ENCODE measurements at places on chromosomes 13 and 19.

- DNase-seq, result no peak
Measured at GRCh38 chr19:30888937-30889336, 460.3 kb downstream of the TSHZ3 start.

- no peak for DNase-seq
Measured at GRCh38 chr13:111508164-111508870, 187.9 kb downstream of the TEX29 start.

DNA sequence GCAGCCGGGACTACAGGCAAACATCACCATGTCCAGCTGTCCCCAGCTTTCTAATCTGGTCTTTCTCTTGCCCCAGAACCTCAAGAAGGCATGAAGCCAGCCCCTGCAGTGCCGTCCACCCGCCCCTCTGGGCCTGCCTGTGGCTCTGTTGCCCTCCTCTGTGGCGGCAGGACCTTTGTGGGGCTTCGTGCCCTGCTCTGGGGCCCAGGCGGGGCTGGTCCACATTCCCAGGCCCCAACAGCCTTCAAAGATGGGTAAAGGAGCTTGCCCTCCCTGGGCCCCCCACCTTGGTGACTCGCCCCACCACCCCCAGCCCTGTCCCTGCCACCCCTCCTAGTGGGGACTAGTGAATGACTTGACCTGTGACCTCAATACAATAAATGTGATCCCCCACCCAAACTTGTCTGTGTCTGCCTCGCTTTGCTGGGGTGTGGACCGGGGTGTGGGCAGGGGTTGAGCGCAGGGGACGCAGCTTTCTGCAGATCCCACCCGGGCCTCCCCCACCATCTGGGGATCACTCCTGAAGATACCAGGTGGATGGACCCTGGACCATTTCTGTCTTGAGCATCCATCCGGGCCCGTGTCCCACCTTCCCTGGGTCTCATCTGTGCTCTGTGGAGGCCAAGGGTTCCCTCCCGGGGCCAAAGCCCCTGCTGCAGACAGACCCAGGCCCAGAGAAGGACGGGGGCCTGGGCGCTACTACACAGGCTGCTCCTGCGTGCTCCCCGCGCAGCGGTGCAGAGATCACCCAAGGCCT is 15.3 kb downstream of the PRKCSH start:
- no peak for DNase-seq

- no peak for DNase-seq
Measured at GRCh38 chr19:19171821-19172532, 1.9 kb upstream of the MEF2B start.

DNA sequence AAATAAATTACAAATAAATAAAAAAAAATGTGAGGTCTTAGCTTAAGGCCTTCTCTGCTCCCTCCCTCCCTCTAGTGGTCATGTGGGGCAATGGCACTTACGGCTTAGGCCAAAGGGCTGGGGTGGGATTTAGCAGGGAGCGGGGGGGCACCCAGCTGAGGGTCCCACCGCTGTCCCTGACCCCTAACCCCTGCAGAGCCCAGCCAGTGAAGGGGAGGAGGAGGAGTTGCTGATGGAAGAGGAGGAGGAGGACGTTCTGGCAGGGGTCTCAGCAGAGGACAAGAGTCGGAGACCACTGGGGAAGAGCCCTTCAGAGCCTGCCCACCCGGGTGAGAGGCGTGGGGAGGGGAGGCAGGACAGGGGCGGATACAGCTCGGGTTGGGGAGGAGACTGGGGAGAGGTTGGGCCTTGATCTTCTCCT is 9.3 kb downstream of the MPND start:
- DNase-seq, result no peak

DNA sequence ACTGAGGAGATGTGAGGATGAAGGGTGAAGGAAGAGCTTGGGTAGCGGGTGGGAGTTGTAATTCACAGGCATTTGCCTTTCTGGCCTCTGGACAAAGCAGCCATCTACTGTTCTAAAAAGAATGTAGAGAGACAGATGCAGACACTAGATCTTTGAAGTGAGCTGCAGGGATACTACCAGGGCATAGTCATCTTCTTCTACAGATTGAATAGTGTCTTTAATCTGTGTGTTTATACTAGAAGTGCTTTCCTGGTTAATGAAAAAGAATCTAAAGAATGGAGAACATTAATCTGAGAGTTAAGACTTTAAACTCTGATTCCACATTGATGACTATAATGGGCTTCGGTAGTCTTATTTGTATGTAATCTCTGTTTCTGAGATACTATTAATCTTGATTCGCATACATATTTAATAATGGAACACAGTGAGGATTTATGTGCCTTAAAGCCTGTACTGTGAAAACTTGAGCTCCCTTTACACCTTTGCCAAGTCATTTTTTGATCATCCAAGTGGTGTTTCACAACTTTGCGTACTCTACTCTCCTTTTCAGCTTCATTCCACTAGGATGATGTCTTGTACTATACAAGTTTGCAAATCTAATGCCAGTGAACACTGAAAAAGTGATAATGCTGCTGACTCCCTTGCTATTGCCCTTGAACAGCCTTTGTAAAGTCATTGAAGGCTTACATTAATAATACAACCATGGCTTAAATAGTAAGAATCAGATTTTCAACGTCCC is 2199.4 kb upstream of the PCDH20 start:
- DNase-seq, result no peak

GRCh38 chr13:51052581-51052980 is 58.5 kb downstream of the C13orf42 start:
- DNase-seq, result no peak

- DNase-seq, result no peak
Measured at GRCh38 chr19:46435009-46435408, 6.3 kb upstream of the PNMA8C start.

GRCh38 chr19:42515241-42515832 is 12.9 kb downstream of the CEACAM1 start:
- no peak for DNase-seq

GRCh38 chr13:98252931-98253470 is 75.9 kb upstream of the RNF113B start:
- no peak for DNase-seq

- no peak for DNase-seq
Measured at GRCh38 chr19:6313398-6313969, 19.9 kb downstream of the ACER1 start.

- no peak for DNase-seq
Measured at GRCh38 chr19:3409346-3410064, 43.1 kb downstream of the NFIC start.

DNA sequence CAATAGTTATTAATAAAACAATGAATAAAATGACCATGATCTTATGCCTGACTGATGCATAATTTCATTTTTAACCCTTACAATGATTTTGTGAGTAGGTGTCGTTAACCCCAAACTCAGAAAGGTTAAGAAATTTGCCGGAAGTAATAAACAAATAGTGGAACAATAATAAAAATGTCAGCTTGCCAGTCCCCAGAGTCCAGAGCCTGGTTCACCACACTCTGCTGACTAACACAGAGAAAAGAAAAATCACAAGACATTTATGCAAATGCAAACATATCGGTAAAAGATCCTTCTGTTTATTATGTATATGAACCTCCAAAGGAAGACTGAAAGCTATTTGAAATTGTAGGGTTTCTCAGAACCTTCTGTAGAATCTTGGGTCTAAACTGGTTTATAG is 563.7 kb downstream of the EFNB2 start:
- no peak for DNase-seq

- DNase-seq, result no peak
Measured at GRCh38 chr19:39308531-39309304, 11.9 kb downstream of the LRFN1 start.

GRCh38 chr19:49637821-49638738 is 1.9 kb downstream of the RRAS start:
- DNase-seq, result no peak

GRCh38 chr19:6797646-6798045 is 25.1 kb downstream of the VAV1 start:
- no peak for DNase-seq
